ENCODE measurements at places on chromosomes 6 and 20. TPM values are rescaled to one million over a fixed set of nuclear protein-coding genes. Genes with fewer than 3 reads are reported as not detected.
A peak's percentile ranks its signal among the peaks of the same experiment; 100 is the strongest.

DNA sequence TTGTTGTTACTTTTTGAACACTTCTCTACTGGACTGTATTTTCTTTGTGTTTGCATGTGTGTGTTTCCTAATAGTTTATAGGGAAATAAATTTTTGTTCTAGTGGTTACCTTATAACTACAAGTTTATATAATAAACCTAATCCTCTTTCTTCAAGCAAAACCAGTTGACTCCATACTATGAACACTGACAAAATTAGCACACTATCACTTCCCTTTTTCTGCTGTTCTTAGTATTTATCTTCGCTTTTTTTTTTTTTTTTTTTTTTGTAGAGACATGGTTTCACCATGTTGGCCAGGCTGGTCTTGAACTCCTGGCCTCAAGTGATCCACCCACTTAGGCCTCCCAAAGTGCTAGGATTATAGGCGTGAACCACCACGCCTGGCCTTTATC is 25.0 kb upstream of the C6orf62 start:
- no peak for DNase-seq

- DNase-seq = peak; percentile 52
Measured at GRCh38 chr20:32603046-32603726, 18.1 kb upstream of the NOL4L start.

GRCh38 chr6:166942393-166943168 is 13.8 kb downstream of the RNASET2 start:
- no peak for DNase-seq

- no peak for DNase-seq
Measured at GRCh38 chr6:164195278-164195941, 780.9 kb downstream of the QKI start.

DNA sequence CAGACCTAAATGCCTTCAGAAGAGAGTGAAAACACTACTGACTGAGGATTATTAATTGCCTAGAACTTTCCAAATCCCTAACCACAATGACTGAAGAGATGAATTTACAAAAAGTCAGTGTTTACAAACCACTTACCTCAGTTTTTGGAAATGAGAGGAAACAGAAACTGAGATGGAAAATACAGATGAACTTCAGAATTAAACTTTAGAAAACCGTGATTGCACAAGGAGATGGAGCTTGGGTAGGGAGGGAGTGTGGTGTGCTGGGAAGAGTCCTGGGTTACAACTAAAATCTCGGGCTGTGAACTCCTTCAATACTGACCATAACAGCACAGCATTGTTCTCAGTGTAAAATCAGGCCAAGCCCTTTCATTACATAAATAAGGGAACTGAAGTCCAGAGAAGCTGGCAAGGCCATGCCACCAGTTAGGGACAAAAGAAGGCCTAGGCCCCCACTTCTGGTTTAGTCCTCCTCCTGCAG is 4.0 kb downstream of the ELMO2 start:
- no peak for DNase-seq

DNA sequence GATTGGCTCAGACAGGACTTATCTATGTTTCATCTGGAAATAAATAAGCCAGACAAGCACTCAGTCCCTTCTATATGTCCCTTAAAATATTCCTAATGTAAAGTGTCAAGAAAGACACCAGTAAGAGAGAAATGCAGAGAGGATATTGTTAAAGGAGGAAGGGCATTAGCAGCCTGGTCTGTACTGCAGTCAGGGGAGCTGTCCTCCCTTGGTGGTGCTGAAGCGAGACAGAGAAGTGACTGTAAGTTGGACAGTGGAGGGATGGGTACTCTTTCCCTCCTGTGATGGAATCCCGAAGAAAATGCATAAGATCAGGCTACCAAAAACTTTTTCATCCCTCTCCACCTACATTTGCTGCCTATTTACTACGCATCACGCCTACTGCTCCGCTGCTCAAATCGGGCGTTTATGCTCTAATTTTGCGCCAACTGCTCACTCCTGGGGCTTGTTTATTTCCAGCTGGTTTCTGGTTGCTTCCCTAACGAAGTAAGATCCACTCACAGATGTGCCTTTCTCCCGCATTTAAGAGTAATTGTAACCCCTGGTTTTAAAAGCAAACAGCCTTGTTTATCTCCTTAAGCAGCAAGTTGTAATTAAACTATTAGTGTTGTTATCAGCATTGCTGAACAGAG is 35.2 kb downstream of the PHACTR1 start:
- peak; percentile 66 for DNase-seq

DNA sequence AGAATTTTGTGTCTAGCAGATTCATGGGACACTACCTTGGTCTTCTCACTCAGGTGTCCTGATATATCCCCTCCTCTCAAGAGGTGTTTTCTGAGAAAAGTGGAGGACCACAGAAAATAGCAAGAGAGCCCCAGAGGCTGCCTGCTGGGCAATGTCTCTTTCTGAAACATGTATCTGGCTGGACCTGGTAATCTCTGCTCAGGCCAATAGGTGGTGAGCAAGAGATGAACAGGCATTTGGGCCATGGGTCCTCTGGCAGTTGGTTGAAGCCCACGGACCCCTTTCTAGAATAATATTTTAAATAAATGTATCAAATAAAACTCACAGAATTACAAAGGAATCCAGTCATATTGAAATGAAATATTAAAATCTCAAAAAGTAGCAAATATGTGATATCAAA is 8.8 kb upstream of the THBD start:
- DNase-seq = no peak

- DNase-seq = no peak
Measured at GRCh38 chr20:53426766-53427312, 166.8 kb downstream of the ZNF217 start.

- no peak for DNase-seq
Measured at GRCh38 chr6:33976437-33977360, 169.2 kb downstream of the GRM4 start.

DNA sequence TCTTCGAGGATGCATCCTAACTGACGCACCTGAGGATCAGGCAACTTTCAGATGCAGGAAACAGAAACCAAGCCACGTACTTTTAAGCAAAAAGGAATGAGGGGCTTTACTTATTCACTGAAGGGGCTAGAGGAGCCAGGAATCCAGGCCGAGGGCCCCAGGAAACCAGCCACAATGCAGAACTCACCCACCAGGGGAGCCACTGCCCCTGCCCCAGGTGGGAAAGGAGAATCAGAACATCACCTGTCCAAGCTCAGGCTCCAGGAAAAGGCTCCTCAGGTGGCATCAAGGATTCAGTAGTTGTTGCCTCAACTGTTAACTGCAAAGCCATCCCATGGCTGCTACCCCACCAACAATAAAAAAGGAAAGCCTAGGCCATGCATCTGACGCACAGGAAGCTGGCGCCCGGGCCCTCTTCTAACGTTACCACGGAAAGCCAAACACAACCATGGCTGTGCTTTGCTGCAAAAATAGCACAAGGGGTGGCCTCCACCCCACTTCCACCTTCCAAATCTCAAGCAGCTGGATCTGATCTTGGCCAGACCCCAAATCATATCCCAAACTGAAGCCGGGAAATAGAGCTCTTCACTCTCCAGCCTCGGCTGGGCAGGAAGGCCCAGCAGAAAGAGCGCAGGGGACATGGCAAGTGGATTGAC is 121.0 kb downstream of the PREX1 start:
- peak; percentile 70 for DNase-seq

- DNase-seq = no peak
Measured at GRCh38 chr6:109743739-109744138, 52.6 kb downstream of the FIG4 start.

GRCh38 chr6:43391440-43392031 is 22.1 kb upstream of the ZNF318 start:
- no peak for DNase-seq

DNA sequence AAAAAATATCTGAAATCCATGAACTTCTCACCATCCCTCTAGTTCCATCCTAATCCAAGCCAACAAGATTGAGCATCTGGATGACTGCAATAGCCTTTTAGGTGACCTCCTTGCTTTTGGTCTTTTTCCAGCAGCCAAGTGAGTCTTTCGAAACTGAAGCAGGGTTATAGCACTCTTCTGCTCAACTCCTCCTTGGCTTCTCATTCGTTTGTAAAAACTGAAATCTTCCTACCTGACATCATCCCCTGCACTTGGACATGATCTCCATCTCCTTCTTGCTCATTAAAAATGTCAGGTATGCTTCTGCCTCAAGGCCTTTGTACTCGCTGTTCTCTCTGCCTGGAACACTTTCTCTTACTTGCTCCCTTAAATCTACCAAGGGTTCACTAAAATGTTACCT is 46.0 kb downstream of the STX7 start:
- DNase-seq = no peak

DNA sequence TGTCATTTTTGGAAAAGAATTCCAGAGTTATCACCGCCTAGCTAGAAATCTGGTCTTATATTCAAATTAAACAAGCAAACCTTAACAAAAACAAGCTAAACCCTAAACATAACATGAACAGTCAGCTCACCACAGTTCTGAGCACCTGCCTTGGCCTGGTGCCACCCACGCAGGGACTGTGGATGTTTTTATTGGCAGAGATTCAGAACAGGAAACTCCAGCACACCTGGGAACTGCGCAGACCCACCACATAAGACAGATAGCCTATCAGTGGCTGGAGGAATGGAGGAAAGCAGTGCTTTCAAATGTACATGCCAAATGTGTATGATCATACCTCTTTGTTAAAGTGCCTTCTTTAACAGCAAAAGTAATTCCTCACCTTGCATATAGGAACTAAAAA is 8.9 kb downstream of the SLC16A10 start:
- DNase-seq = no peak

GRCh38 chr6:46961711-46962110 is 40.0 kb upstream of the ADGRF5 start:
- DNase-seq = no peak

GRCh38 chr6:157381631-157382621 is 936 bp downstream of the ZDHHC14 start:
- DNase-seq = peak; percentile 79

GRCh38 chr20:14715400-14715799 is 378.0 kb upstream of the FLRT3 start:
- no peak for DNase-seq

- no peak for DNase-seq
Measured at GRCh38 chr6:17427062-17427461, 33.7 kb downstream of the CAP2 start.

GRCh38 chr6:30152910-30153610 is 8.0 kb downstream of the TRIM10 start:
- DNase-seq = no peak

DNA sequence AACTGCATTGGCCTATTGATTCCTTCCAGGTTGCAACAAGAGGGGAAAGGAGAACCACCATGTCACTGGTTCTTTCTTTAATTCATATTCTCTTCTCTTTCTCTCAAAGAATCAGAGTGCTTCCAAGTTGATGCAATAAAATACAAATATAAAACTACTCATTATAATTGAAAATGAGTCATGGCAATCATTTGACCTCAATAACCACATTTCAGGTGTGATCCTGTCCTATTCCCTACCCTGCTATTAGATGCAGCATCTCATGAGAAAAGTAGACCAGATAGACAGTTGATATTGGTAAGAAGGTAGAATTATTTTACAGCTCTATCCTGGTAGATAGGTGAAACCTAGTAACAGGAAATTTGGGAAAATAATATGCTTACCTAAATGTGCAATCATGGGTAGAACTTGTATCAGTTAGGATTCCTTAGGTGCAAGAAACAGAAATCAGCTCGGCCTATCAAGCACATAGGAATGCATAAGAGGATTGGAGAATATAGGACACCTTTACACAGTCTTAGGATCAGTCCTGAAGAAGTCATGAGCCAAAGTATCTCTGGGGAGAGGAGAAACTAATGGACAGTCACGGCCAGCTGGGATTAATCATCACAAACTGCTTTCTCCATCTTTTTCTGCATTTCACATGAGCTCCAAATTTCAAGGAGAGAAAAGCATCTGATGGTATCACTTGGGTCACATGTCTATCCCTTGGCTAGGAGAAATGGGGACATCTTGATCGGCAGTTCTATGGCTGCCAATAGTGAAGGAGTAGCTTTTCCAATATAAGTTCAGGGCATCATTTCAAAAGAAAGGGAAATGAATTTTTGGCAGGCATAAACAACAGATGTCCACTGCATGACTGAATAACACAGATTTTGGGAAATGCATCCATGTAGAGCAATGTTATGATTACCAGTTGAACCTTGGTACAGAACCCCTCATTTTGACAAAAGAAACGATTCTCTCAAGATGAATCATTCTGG is 19.3 kb upstream of the RNF146 start:
- DNase-seq = no peak

GRCh38 chr20:56418385-56418861 is 6.4 kb downstream of the CASS4 start:
- no peak for DNase-seq

- no peak for DNase-seq
Measured at GRCh38 chr6:101545191-101545590, 151.7 kb downstream of the GRIK2 start.

DNA sequence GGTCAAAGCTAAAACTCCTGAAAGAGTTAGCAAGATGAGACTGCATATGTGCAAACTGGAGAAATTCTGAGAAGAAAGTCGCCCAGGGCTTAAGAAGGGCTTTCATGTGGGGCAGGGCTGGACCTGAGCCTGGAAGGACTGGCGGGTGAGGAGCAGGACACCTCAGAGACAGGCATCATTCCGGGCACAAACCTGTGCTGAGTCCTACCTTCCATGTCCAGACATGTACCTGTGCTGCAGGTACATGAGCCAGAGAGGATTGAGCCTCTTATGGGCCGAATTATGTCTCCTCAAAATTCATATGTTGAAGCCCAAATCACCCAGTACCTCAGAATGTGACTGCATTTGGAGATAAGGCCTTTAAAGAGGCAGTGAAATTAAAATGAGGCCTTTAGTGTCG is 171.0 kb downstream of the QRSL1 start:
- DNase-seq = no peak

- no peak for DNase-seq
Measured at GRCh38 chr20:3909952-3910366, 20.8 kb downstream of the PANK2 start.

DNA sequence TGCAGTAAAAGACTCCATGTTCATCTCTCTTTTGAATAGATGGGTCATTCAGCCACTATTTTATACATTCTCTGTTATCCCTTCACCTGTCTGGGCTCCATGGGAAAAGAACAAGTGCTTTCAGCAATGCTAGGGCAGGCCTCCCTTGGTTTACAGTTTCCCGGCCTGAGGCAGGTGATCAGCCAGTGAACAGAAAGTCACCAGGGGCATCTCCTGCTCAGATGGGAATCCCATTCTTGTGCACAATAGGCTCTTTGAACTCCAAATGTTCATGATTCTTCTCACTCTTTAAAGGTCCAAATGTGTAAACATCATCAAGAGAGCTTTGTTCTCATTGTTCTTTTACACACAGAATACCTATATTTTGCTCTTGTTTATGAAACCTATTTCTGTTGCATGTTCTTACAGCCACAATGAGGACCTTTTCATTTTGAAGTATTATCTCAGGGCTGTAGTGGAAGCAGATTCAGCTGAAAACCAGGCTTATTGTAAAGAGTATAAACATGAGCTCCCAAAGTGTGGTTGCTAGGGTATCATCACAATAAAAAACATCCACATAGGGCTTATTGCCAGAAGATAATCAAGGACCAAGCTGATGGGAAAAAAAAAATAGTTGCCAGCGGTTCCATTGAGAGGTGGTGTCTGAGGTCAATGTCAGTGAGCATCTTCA is 267.1 kb upstream of the SGK1 start:
- no peak for DNase-seq

The FAM184A gene
- 1.6 TPM for total RNA-seq

The IL17F gene
- total RNA-seq = not detected

The CCNC gene
- total RNA-seq = 19.3 TPM

The PIGU gene
- total RNA-seq = 10.9 TPM

The CNR1 gene
- 0.11 TPM for total RNA-seq

The CLDN20 gene
- total RNA-seq = not detected

The C20orf204 gene
- 0.38 TPM for total RNA-seq

The FOXQ1 gene
- total RNA-seq = not detected
